Naive thymus-derived CD4-positive, alpha-beta T cell (primary cell): ENCODE measurements at places on chromosomes 3 and 15. TPM values are rescaled to one million over a fixed set of nuclear protein-coding genes. Genes with fewer than 3 reads are reported as not detected.

The TNFSF10 gene
- 45.0 TPM for total RNA-seq

GRCh38 chr3:105915524-105915923 lies 46.7 kb upstream of the CBLB start:
- no peak for DNase-seq

GRCh38 chr15:58987491-58988005 lies at the start of gene RNF111:
Gene RNF111 (plus strand): TSS chr15:58987663. CDS start chr15:59030823, 43,160 bp downstream.
- DNase-seq: peak; percentile 81

- DNase-seq: no peak
Observed at GRCh38 chr3:144843099-144843498, 871.5 kb downstream of the DIPK2A start.

GRCh38 chr15:67818464-67818863 lies 6.8 kb upstream of the SKOR1 start:
- DNase-seq: no peak
